ENCODE measurements at places on chromosomes 11 and 22. TPM values are rescaled to one million over a fixed set of nuclear protein-coding genes. Genes with fewer than 3 reads are reported as not detected.

DNA sequence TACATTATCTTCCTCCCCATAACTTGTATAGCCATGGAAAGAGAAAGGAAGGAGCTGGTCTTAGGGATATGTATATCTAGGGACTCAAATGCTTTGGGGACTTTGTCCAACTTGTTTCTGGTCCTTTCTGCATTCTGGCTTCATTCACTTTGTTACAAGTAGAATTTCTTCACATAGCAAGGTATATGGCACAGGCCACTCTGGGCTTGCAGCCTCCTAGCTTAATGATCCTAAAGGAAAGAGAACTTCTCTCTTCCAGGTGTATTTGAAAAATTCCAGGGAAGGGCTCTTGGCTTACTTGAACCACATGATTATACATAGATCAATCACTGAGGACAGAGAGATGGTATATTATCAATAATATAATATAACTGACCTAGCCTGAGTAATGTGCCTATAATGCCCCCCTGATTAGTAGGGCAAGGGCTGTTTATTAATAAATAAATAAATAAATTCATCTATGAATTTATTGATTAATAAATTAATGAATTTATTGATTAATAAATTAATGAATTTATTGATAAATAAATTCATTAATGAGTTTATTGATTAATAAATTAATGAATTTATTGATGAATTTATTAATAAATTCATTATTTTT, 48.2 kb upstream of the CEP295 start:
- no peak for DNase-seq
- no peaks in the 10 kb centered on the region for H3K4me1 ChIP-seq
- no peak overlapping the region for H3K27ac ChIP-seq
- no peaks in the 10 kb centered on the region for H3K27me3 ChIP-seq
- no peak overlapping the region for H3K4me3 ChIP-seq

Gene OR4C5
- total RNA-seq = not detected

Gene EPS8L2
- total RNA-seq = 52.8 TPM

- H3K27me3 ChIP-seq = no peaks in the 10 kb centered on the region
- H3K36me3 ChIP-seq = no peaks in the 10 kb centered on the region
- H3K4me3 ChIP-seq = no peak overlapping the region
- no peak for DNase-seq
- H3K27ac ChIP-seq = no peak overlapping the region
Measured at GRCh38 chr11:2643746-2644145, 56.0 kb downstream of the KCNQ1OT1 start.

DNA sequence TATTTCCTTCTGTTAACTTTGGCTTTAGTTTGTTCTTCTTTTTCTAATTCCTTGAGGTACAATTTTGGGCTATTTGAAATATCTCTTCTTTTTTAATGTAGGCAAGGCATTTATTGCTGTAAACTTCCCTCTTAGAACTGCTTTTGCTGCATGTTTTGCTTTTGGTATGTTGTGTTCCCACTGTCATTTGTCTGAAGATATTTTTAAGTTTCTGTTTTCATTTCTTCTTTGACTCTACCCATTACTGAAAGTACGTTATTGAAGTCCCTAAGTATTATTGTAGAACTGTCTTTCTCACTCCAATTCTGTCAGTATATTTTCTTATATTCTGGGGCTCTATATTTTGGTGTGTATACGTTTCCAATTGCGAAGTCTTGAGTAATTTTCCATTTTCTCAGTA, 77.9 kb downstream of the KCNQ1OT1 start:
- H3K36me3 ChIP-seq = no peaks in the 10 kb centered on the region
- H3K4me3 ChIP-seq = no peak overlapping the region
- H3K27me3 ChIP-seq = no peaks in the 10 kb centered on the region
- no peak overlapping the region for H3K27ac ChIP-seq
- no peak for DNase-seq
- H3K4me1 ChIP-seq = no peaks in the 10 kb centered on the region

Gene FANCF
- 0.88 TPM for total RNA-seq

DNA sequence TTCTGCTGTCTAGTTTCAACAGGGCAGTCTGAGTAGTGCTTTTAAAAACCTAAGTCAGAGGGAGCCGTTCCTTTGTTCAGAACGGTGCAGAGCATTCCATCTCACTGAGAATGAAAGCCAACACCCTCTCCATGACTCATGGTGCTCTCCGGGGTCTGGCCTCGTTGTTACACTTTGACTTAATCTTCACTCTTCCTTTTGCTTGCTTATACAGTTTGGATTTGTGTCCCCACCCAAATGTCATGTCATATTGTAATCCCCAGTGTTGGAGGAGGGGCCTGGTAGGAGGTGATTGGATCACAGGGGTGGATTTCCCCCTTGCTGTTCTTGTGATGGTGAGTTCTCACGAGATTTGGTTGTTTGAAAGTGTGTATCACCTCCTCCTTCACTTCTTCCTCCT, 292.2 kb downstream of the ST3GAL4 start:
- H3K27me3 ChIP-seq = no peaks in the 10 kb centered on the region
- H3K4me3 ChIP-seq = no peak overlapping the region
- H3K36me3 ChIP-seq = no peaks in the 10 kb centered on the region
- no peak overlapping the region for H3K27ac ChIP-seq

DNA sequence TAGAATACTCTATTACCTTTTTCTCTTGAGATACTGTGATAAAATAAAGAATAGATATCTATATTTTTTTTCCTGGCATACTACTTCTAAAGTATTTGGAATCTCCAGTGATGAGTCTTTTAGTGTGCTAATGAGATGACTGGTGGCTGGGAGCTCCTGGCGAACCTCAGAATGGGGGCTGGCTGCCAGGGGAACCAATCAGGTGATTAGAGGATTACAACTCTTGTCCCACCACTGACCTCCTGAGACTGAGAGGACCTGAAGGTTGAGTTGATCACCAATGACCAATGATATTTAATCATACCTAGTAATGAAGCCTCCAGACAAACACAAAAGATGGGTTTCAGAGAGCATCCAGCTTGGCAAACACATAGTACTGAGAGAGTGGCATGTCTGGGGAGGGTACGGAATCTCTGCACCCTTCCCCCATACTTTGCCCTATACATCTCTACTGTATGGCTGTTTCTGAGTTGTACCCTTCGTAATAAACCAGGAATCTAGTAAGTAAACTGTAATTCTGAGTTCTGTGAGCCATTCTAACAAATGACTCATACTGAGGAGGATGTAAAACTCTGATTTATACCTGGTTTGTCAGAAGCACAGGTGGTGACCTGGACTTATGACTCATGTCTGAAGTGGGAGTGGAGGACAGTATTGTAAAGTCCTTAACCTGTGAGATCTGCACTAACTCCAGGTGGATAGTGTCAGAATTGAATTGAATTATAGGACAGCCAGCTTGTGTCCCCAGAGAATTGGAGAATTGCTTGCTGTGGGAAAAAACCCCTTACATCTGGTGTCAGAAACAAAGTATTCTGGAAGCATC, 325.3 kb upstream of the LRRC4C start:
- H3K36me3 ChIP-seq = no peaks in the 10 kb centered on the region
- DNase-seq = no peak
- no peaks in the 10 kb centered on the region for H3K27me3 ChIP-seq

Gene LDHA
- total RNA-seq = 190 TPM

Gene MRGPRX3
- not detected for total RNA-seq
